ENCODE measurements at places on chromosomes 2 and 18. TPM values are rescaled to one million over a fixed set of nuclear protein-coding genes. Genes with fewer than 3 reads are reported as not detected.

The REG3G gene
- total RNA-seq: not detected

The RAB12 gene
- total RNA-seq: 18.2 TPM

The AKAIN1 gene
- not detected for total RNA-seq

The PPP1R1C gene
- not detected for total RNA-seq

The ZNF396 gene
- 0.54 TPM for total RNA-seq

The DHX57 gene
- total RNA-seq: 17.7 TPM

The POTEC gene
- total RNA-seq: not detected

The ZC3H8 gene
- 22.3 TPM for total RNA-seq

The SH2D6 gene
- 0.83 TPM for total RNA-seq

The RMND5A gene
- 25.6 TPM for total RNA-seq

The POTEI gene
- not detected for total RNA-seq

The C2orf74 gene
- total RNA-seq: 4.6 TPM

The PLCD4 gene
- total RNA-seq: 0.64 TPM

The CCT7 gene
- total RNA-seq: 330 TPM

The SMCHD1 gene
- total RNA-seq: 146 TPM

The PARD3B gene
- 0.83 TPM for total RNA-seq

The RTP5 gene
- total RNA-seq: not detected

The CDH19 gene
- total RNA-seq: not detected

The IL36A gene
- total RNA-seq: 0.32 TPM

The CEP192 gene
- 46.8 TPM for total RNA-seq

The SLC40A1 gene
- 2.8 TPM for total RNA-seq

The VWA3B gene
- not detected for total RNA-seq

The CCDC74B gene
- 1.7 TPM for total RNA-seq

The SGO2 gene
- 26.0 TPM for total RNA-seq

The DHRS9 gene
- 0.12 TPM for total RNA-seq

The LIMS3 gene
- 0.59 TPM for total RNA-seq

The TMEM247 gene
- total RNA-seq: not detected

The CHST9 gene
- not detected for total RNA-seq

The TCF23 gene
- 0.05 TPM for total RNA-seq
